ENCODE measurements at places on chromosomes 13 and 19.

GRCh38 chr19:17170538-17171297 lies 44.4 kb upstream of the USE1 start:
- no peak for DNase-seq

- no peak for DNase-seq
Measured at GRCh38 chr13:44352671-44353070, 21.0 kb upstream of the SERP2 start.

- DNase-seq: no peak
Measured at GRCh38 chr13:80338781-80339562, 2.0 kb downstream of the SPRY2 start.

GRCh38 chr13:112803422-112803821 lies 113.6 kb downstream of the ATP11A start:
- no peak for DNase-seq
